ENCODE measurements at places on chromosomes 7 and 10.
A peak's percentile ranks its signal among the peaks of the same experiment; 100 is the strongest.

GRCh38 chr10:34413756-34414587, 401.1 kb downstream of the PARD3 start:
- no peak for DNase-seq

GRCh38 chr10:17669185-17669872, 25.4 kb downstream of the STAM start:
- DNase-seq, result no peak

GRCh38 chr10:119217991-119218490, 10.7 kb downstream of the GRK5 start:
- peak; percentile 87 for DNase-seq

DNA sequence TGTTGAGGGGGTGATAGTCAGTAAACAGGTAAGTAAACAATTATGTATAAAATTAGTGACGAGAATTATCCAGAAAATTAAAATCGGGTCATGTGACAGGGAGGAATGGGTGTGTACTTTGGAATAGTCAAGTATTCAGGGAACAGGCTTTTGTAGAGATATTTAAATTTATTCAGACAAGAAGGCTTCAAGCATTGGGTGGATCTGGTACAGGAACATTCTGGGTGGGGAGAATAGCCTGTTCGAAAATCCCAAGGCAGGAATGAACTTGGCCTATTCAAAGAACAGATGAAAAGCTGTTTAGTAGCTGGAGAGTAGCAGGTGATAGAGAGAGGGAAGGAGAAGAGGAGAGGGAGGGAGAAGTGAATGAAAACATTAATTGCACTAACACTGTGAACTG, 448.9 kb upstream of the FZD8 start:
- DNase-seq, result no peak

DNA sequence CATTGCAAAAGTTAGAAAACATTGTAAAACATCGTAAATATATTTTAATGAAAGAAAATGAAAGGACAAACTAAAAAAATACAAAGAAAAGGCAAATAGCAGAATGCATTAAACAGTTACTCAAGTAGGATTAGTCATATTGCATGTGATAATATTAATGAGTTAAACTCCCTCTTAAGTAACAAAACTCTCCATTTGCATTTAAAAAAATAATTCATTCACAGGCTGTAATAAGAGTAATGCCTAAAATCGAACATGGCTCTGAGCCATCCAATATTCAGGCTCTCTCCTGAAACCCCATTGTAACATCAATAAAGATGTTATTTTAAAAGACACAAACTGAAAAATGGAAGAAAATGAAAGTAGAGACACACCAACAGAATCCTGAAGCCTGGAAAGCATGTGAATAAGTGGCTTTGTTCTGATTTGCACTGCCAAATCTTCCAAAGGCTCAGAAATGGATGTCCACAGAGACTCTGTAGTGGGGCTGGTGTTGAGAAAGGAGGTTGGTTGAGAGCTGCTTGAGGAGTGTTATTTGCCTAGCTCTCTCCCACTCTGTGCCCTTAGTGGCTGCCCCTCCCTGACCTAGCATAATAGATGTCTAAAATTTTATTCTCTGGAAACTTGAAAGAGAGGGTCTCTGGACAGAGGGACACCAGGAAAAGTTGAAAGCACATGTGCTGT, 268.3 kb upstream of the MEOX2 start:
- no peak for DNase-seq

- no peak for DNase-seq
Measured at GRCh38 chr10:70680899-70681730, 8.8 kb downstream of the ADAMTS14 start.

DNA sequence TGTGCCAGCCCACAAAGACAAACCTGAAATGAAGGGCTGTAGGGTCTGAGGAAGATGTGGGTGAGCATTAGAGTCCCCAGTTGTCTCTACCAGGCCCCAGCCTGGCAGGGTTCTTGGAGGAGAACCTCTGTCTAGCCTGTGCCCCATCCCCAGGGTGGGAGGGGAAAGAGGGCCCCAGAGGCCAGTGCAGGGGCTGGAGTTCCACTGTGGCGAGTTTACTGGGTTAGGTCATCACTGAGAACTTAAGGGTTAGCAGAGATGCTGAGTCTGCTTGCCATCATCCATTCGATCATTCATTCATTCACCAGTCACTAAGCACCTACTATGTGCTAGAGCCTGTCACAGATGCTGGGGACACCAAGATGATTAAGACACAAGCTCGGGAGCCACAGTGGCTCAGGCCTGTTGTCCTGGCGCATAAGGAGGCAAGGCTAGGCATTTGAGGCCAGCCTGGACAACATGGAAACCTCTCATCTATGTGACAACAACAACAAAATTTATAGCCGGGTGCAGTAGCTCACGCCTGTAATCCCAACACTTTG, 2.6 kb downstream of the ANKRD2 start:
- peak; percentile 20 for DNase-seq

- no peak for DNase-seq
Measured at GRCh38 chr10:75688506-75689300, 257.3 kb downstream of the LRMDA start.

- peak; percentile 70 for DNase-seq
Measured at GRCh38 chr10:132836832-132837540, 51.0 kb upstream of the NKX6-2 start.

GRCh38 chr7:157973971-157974677, 613.5 kb downstream of the PTPRN2 start:
- DNase-seq, result no peak

DNA sequence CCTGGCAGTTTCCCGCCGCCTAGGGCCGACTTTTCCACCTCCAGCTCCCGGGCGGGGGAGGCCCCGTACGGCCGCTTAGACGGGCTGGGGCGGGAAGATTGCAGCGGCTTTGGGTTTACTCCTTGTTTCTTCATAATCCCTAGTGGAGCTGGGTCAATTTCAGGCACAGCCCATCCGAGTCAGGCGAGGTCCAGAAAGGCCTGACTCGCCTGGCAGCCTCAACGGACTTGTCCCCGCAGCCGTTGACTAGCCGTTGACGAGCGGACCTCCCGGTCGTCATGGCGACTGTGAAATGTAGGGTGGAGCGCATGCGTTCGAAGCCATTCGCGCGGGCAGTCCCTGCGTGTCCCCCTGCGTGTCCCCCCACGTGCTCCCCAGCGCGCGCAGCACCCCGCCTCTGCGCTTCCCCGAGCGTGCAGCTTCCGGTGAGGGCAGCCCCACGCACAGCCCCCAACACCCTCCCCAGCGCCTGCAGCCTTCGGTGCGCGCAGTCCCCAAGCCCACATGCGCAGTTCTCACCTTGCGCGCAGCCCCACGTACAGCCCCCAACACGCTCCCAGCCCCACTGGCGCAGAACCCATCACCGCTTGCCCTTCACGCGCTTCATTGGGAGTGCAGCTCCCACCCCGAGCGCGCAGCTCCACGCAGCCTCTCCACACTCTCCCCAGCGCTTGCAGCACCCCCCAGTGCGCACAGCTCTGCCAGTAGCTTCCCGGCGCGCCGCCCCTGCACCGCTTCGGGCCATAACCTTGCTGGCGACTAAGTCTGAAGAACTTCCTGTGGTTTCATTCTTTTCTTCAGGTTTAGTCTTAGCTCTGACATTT, 67.8 kb downstream of the TBX20 start:
- peak; percentile 67 for DNase-seq

- DNase-seq, result no peak
Measured at GRCh38 chr7:22357311-22358175, 589 bp upstream of the RAPGEF5 start.

GRCh38 chr7:128407751-128408708, 1.8 kb downstream of the IMPDH1 start:
- no peak for DNase-seq

Data from adipocyte (in vitro differentiated cells).